Head of caudate nucleus (tissue), 42 donors: ENCODE measurements at places on chromosomes 4 and X.
A peak's percentile ranks its signal among the peaks of the same experiment; 100 is the strongest.

DNA sequence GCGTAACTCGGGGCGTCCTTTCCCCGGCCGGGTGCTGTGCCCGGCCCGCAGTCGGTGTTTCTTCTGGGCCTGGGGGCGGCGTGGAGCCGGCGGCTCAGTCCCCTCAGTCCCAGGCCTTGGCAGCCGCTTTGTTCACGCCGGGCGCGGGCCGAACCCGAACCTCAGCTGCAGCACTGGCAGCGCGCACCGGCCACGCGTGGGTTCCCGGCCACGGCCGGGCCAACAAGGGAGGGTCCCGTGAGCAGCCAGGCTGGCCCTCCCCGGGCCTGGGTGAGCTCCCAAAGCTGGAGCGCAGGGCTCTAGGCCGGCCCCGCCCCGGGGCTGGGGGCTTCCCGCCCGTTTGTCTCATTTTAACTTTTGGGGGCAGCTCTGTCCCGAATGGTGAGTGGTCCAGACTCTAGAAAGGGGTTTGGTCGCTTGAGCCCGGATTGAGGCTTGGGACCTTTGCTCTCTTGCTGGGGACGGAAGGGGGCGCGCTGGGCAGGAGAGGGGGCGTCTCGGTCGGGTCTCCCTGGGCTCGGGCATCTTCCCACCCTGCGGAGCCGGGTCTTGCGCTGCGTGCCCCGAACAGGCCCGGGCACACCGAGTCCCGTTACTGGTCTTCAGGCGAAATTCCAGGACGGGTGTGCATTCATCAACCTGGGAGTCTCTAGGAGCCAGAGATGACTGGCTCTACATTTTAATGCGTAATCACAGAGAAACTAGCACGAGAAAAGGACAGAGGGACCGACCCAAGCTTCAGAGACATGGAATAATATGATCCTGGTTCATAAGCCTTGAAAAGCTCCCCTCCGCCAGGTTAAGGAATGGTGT is 177.1 kb downstream of the CBR4 start:
- DNase-seq: peak; percentile 38

DNA sequence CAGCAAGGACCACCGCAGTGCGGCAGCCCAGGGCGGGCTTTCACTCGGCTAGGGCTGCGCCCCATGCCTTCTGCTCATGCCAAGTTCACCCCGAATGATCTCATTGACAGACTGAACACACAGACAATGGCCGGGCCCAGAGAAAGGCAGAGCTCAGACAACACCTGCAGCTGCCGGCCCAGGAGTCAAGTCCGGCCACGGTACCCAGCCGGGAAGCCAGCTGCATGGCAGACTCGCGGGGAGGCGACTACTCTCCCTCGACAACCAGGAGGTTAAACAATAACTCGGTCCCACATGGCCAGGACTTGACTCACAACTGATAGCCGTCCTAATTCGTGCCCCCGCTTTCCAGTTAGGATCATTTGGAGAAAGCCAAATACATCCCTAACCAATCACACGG is 50.4 kb downstream of the ABLIM2 start:
- no peak for DNase-seq

DNA sequence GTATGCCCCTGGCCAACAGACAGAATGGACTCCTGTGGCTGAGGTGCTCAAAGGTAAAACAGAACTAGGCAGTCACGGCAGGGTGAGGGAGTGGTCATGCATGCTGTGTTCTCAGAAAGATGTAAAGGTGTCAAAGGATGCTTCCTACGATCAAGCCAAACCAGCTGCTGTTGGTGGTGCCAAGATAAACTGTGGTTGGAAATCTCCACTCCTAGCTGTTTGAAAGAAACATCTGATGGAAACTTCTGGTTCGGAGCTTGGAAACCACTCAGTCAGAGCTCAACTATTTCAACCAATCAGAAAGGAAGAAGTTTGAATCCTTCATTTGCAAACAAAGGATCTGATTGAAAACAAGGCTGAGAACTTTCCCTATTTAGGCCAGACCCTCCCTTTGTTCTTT is 68.5 kb upstream of the DDX60 start:
- DNase-seq: no peak

DNA sequence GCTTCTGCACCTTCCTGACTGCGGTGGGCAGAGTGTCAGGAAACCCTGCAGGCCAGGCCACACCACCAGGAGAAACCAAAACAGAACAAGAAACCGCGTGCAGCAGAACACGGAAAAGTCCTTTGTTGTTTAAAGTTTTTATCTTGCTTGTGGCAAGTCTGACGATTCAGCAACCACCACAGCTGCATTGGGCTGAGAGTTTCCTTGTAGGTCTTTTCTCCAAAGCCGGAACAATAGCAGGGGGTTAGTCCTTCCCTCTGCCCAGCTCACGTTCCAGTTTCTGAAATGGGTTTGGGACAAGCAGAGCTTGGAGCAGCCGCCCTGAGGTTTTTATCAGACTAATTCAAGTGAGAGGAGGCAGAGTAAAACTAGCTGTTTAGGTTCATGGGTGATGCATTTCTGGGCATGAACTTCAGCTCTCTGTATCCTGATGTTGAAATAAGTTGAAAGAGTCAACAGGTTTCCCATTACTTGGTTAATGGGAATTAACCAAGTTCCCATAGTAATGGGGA is 216.9 kb downstream of the PTTG2 start:
- DNase-seq: peak; percentile 39

DNA sequence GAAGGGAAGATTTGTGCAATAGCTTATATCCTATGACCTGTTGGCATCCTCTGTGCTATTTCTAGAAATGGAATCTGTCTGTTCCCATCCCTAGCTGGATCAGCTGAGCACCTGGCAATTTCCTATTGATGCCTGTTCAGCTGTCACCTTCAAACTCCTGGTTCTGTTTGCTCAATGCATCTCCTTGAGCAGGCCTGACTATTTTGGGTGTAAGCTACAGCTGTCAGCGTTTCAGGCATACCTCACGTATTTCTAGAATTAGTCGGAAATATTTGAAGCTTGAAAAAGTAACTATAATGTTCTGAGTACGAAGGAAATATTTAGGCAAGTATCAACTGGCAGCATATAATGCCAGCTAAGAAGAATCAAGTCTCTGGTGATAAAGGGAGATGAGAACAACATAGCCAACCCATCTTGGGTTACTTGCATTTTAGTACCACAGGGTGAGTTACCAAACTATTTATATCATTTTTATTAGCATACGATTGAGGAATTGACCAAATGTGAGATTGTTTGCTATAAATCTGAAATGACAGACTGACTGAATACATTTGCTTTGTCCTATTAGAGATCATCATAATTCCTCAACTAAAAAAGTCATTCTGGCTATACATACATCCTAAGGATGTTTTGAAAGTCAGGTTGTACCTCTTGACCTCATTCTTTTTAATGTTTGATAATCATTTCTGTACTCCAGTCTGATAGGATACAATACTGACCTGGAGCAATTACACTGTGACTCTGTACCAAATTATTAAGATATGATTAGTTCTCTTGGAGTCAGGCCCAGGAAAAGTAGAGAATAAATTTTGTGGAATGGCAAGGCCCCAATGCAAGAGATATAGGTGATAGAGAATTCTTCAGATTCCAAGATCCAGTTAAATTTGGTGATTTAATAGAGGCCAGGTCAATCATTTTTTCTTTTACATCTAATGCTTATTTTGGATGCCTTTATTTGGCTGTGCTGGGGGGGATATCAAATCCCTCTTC is 36.4 kb upstream of the PLAC1 start:
- no peak for DNase-seq

GRCh38 chrX:13254076-13254785 is 65.6 kb downstream of the ATXN3L start:
- DNase-seq: no peak

GRCh38 chrX:154967603-154968002 is 54.9 kb downstream of the F8 start:
- DNase-seq: no peak

DNA sequence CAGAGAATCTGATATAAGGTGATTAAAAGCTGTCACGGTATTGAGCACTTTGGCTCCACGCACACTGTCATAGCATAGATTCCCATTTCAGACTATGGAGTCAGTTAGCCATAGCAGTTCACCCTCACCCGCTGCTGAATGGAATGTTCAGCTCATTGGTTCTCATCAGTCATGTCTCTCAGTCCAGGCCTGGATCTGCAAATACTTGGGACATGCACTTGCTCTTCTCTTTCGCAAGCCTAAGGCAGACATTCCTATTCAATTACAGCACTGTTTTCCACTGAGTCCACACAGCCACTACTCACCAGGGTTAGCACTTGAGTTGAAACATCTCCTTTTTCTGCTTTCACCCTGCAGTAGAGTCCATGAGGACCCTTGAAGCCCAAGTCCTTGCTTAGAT is 30.6 kb upstream of the SCML1 start:
- no peak for DNase-seq

GRCh38 chrX:1475881-1476280 is 23.2 kb upstream of the ASMTL start:
- no peak for DNase-seq
